CD4-positive, alpha-beta T cell treated with Interleukin-17A for 1 hour (primary cell): ENCODE measurements at places on chromosomes 13 and 19.

DNA sequence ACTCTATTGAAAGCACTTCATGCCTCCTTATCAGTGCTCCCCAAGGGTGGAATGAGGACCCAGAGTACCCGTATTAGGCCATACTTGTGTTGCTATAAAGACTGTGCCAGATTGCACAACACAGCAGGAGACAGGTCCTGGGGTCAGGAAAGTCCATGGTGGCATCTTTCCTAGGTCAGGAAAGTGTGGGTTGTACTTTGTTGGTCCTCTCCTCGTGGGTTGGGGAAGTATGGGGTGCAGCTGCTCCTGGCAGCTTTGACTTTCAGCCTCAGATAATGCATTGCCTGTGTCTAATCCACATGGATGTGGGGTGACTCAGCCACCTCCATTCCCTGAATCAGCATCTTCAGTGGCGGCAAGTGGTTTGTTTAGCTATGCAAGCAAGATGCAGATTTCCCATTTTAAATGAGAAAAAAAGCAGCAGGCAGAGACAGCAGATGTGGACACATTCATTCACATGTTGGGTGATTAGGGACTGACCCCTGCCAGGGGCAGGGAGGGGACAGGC, 8.4 kb upstream of the CYP2B6 start:
- DNase-seq = no peak

DNA sequence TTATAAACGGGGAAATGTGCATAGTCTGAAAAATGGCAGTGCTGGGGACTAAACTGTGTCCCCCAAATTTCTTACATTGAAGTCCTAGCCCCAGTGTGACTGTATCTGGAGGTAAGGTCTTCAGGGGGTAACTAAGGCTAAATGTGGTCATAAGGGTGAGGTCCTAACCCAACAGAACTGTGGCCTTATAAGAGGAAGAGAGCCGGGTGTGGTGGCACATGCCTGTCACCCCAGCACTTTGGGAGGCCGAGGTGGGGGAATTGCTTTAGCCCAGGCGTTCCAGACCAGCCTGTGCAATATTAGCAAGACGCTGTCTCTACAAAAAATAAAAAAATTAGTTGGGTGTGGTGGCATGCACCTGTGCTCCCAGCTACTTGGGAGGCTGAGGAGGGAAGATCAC, 17.8 kb downstream of the PROZ start:
- peak; percentile 82 for DNase-seq

DNA sequence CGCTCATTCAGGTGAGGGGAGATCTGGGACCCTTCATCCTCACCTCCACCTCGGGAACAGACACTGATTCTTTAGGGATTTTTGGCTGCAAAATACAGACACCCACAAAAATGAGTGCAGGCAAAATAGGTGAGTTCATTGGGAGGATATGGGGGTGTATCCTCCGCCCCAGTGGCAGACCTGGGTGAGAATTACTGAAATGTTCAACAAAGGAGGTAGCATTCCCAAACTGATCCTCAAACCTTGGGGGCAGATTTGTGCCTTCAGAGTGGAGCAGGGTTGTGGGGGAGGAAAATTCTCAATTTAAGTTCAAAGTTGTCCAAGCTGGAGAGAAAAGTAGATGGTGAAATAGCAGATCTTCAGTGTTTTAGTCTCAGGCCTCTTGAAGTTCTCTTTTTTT, 31.3 kb upstream of the SIN3B start:
- no peak for DNase-seq

GRCh38 chr19:53365899-53366493, 491 bp downstream of the ZNF525 start:
- DNase-seq = no peak

- DNase-seq = no peak
Observed at GRCh38 chr13:30510091-30510490, 44.4 kb upstream of the HMGB1 start.
